Stimulated activated CD8-positive, alpha-beta memory T cell treated with anti-CD3 and anti-CD28 coated beads, Interleukin-15, amount 100 ng/mL, for 4 hours (primary cell): ENCODE measurements at places on chromosomes 3 and 15.

- no peak for DNase-seq
Observed at GRCh38 chr3:16848007-16848406, 36.7 kb upstream of the PLCL2 start.

DNA sequence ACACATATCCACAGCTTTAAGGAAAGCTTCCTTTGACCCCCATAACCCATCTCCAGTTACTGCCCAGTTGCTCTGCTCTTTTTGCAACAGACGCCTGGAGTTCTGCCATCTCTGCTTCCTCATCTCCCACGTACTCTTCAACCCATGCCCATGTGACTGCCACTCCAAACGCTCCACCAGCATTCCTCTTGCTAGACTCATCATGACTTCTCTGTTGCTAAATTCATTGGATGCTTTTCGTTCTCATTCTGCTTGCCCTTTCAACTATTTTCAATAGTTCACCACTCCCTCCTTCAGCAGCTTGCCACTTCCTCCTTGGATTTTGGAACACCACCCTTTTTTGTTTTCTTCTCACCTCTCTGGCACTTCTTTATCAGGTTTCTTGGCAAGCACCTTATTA lies 2.7 kb upstream of the KNSTRN start:
- DNase-seq = no peak

GRCh38 chr15:75149867-75150709 lies 51.6 kb upstream of the C15orf39 start:
- DNase-seq = no peak

DNA sequence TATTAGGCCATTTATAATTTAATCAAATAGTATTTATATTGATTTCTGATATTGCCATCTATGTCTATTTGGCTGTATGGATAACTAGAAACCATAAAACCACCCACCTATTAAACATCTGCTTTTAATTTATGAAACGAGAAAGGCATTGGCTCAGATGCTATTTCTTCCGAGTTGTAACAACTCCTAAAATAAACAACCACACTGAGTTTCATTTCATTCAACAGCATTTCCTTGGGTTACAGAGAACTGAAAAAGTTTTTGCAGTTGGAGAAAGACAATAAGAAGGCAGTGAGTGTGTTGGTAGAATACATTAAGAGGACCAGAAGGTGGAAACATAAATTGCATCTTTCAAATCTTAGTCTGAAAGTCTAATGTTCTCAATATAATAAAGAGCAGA lies 79.1 kb downstream of the AQR start:
- DNase-seq = no peak

DNA sequence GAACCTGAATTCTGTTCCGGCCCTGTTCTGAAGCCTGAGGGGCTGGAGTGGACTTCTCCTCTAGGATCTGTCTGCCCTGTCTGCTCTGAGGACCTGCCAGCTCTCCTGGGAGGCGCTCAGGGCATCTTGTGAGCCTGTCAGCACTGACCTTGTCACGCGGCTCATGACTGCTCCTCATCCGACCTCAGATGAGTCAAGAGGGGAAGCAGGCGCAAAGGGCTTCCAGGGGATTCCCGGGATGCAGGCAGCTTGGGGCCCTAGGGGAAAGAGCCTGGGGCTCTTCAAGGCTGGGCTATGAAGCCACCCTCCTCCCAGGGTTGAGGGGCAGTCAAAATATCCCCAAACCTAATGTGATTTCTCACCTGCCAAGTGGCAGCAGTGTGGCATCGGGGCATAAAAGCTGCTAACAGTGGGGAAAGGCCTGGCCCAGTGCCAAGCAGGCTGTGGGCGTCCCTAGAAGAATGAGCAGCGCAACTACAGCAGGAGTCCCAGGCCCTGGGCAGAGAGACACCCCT lies 27.6 kb upstream of the ANKDD1A start:
- DNase-seq = peak; percentile 64

DNA sequence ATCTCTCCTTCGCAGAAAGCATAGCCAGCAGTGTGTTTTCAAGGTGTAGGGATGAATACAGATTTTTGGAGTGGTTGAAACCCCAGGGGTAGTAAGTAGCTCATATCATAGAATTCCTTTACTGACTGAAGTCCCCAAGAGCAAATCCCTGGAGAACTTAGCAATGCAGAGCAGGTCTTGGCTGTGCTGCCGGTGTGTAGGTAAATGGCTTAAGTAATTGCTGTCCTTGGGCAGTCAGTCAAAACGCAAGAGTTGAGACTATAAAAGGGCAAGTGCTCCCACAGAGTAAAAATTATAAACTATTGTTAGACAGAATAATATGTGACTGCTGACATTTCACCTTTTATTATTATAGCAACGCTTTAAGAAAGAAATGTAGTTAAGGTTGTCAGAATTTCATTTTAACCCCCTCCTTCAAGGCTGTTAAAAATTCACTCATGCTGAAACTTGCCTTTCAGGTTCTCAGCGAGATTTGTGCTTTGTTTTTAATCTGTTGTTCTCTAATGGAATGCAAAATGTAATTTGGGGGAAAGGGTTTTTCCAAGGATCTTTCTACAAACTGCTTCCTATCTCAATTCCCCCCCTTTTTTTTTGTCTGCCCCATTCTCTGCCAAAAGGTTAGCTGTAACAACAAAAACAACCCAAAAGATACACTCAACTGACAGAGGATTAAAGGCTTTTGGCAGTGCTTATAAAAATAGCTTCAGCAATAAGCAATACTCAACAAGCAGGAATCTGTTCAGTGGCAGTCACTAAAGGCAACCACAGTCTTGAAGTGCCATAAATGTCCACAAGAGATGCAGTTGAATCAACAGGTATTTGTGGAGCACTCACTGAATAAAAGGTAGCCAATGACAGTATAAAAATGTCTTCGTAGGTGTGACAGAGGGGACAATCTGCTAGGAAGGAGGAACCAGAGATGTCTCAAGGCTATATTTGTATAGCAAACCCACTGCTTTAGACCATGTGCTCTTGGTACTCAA lies 105.3 kb downstream of the THRB start:
- DNase-seq = no peak

GRCh38 chr3:52441772-52442332 lies 3.1 kb downstream of the SEMA3G start:
- DNase-seq = no peak

DNA sequence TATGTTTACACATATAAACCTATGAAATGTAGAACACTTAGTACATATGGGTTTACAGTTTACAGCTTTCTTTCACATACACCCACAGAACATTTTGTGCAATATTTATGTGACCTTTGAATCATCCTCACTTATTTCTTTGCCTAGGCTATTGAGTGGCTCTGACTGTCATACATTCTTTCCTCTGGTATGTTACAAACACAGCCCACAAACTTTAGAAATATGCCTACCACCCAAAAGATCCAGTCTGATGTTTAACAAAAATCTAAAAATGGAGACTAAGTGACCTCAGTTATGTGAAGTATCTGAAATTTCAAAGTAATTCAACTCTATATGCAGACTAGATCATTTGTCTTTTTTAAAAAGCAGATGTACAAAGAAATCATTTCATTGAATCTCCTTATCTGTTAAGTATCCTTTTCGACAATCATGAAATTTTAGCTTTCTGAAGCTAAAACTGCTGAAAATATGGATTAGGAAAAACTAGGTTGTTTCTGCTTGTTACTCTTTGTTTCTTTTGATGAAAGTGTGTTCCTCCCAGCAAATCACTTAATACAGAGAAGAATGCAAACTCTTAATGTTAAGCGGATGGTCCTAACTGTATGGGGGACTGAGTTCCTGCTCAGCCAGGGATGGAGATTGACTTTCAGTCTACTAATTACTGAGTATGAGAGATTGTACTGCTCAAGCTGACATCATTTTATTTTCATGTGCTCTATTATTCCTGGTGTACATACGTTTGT lies 27.7 kb downstream of the CCDC54 start:
- no peak for DNase-seq

DNA sequence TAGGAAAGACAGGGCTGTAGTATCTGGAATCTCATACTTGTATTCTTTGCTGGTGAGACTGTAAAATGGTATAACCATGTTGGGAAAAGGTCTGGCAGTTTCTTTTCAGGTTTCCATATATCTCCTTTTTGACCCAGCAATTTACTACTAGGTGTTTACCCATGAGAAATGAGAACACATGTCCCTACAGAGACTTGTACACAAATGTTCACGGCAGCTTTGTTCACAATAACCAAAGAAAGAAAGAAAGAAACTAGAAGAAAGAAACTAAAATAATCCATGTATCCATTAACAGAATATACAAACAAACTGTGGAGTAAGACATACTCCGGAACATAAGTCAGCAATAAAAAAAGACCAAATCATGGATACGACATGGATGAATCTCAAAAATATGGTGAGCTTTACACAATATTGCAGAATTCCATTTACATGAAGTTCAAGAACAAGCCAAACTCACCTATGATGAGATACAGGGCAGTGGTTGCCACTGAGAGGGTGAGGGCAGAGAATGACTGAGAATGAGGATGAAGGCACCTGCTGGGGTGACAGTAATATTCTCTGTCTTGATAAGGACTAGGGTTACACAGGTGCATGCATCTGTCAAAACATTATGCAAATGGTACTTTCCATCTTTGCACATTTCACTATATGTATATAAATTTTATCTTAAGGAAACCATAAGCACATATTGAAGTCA lies 2.7 kb downstream of the RFTN1 start:
- no peak for DNase-seq

DNA sequence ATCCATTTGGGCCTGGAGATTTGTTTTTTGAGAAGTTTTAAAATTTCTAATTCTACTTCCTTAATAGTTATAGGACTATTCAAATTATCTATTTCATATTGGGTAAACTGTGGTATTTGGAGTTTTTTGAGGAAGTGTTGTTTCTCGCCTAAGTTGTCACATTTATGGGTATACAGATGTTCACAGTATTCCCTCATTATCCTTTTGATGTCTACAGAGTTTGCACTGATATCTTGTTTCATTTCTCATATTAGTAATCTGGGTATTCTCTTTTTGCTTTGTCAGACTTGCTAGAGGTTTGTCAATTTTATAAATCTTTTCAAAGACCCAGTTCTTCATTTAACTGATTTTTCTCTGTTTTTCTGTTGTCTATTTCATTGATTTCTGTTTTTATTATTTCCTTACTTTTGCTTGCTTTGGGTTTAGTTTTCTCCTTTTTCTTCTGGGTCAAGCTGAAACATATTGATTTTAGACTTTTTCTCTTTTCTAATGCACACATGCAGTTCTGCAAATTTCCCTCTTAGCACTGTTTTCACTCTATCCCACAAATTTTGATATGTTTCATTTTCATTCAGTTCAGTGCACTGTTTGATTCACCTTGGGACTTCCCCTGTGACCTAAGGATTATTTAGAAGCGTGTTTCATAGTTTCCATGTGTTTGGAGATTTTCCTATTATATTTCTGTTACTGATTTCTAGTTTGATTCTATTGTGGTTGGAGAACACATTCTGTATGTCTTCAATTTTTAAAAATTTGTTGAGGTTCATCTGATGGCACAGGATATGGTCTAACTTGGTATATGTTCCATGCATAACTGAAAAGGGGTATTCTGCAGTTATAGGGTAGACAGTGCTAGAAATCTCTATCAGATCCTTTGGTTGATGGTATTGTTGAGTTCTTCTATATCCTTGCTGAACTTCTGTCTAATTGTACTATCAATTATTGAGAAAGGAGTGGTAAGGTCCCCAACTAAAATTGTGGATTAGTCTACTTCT lies 79.6 kb downstream of the SUMF1 start:
- DNase-seq = no peak

DNA sequence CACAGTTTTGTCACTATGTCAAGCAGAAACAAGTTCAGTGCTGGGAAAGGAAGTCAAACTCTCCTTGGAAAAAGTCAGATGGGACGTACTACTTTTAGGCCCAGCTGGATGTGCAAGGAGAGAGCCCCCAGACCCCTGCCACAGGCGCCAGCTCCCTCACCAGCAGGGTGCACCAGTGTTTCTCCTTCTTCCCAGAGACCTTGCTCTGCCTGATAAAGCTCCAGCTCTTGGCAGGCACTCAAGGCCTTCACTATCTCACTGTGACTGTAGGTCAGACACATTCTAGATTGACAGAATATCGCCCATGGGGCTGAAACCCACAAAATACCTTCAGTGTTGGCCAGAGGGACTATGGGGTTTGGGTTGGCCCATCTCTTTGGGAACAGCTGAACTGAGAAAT lies 54.8 kb upstream of the CHRNB4 start:
- DNase-seq = no peak

GRCh38 chr3:111541911-111542483 lies at the start of gene CD96:
Gene CD96 (plus strand): TSS chr3:111542197. CDS start chr3:111542249, 52 bp downstream.
- peak; percentile 63 for DNase-seq

- DNase-seq = no peak
Observed at GRCh38 chr15:69232144-69232543, 66.6 kb upstream of the PAQR5 start.

DNA sequence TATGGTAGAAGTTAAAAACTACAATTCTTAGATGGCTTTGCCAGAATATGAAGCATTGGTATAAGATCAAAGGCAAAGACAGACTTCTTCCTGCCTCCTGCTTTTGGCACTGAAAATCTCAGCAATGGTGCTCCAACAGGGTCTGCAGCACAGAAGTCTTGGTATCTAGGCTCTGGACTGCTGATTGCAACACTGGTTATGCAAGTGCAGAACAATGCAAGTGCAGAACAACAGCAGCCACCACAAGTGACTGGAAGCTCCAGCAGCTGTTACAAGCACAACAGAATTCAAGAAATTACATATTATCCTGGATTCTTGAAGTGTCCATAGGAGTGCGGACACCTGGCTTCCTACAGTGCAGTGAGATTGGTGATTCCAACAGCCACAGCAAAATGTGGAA lies 33.7 kb downstream of the ZBTB20 start:
- no peak for DNase-seq

GRCh38 chr3:165783383-165783782 lies 53.8 kb downstream of the BCHE start:
- no peak for DNase-seq

- DNase-seq = no peak
Observed at GRCh38 chr3:17258823-17259436, 374.2 kb downstream of the PLCL2 start.

DNA sequence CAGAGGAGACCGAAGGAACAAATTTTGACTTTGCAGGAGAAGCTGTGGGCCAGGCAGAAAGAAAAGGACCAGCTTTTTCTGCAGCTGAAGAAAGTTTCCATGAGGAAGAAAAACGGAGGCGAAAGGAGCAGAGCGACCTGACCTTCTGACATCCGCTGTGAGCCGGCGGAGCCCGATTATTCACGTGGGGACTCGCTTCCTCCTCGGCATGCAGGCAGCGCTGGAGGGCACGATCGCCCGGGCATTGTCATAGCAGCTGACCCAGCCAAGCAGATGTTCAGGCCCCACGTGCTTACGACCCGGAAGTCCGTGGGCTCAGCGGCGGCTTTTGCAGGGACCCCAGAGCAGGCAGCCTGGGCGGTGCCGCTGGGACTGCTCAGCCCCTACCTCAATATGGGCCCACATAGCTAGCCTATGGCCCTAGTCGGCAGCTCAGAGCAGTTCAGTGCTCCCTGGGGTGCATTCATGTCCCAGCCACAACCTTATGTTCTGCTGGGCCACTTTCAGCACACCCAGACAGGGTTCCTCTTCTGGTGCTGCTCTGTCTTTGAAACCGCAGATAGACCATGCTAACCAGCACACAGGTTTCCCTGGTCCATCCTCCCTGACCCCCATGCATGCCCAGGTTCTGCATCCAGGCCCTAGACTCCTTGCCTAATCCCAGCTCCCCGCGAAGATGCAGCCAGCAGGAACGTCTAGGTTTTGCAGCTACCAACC lies 10.5 kb upstream of the EIF4A2 start:
- DNase-seq = peak; percentile 48
